ENCODE measurements at places on chromosomes 12 and 14.

- DNase-seq = no peak
Measured at GRCh38 chr12:121657305-121658008, 12.0 kb downstream of the MORN3 start.

- no peak for DNase-seq
Measured at GRCh38 chr14:105072892-105073719, 7.9 kb upstream of the GPR132 start.

- no peak for DNase-seq
Measured at GRCh38 chr12:24979976-24980730, 31.3 kb upstream of the BCAT1 start.

GRCh38 chr14:71675900-71676287, 256.3 kb upstream of the RGS6 start:
- DNase-seq = no peak

Measured in CD4-positive, alpha-beta T cell treated with Interleukin-15 for 1 hour (primary cell).